Stimulated activated CD8-positive, alpha-beta memory T cell treated with anti-CD3 and anti-CD28 coated beads, Interleukin-4, amount 100 ng/mL, for 1 hour (primary cell): ENCODE measurements at places on chromosomes 7 and 10.

GRCh38 chr10:97584060-97584797, at the start of gene HOGA1:
HOGA1 (plus strand) TSS chr10:97584389; CDS start chr10:97584704, 315 bp downstream.
- no peak for DNase-seq

DNA sequence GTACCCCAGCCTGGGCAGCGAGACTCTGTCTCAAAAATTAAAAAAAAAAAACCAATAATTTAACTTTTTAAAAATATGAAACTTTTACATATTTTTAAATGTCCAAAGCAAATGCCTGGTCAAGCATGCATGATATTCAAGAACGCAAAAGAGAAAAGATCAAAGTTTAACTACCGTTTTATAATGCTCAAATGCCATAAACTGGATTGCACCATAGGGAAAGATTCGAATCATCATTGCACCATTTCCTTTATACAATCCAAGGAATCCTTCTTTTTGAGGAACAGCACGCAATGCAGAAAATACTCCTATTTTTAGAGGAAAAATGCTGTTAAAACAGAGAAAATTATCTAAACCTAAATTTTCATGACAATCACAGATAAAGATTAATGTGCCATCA, 20.9 kb downstream of the SLC25A16 start:
- no peak for DNase-seq

GRCh38 chr7:47089068-47089417, 492.9 kb downstream of the TNS3 start:
- DNase-seq: no peak

GRCh38 chr10:132989476-132990415, 47.4 kb upstream of the CFAP46 start:
- DNase-seq: no peak

- no peak for DNase-seq
These were observed 9.9 kb upstream of the FAM180A start for GRCh38 chr7:135758531-135758932.

DNA sequence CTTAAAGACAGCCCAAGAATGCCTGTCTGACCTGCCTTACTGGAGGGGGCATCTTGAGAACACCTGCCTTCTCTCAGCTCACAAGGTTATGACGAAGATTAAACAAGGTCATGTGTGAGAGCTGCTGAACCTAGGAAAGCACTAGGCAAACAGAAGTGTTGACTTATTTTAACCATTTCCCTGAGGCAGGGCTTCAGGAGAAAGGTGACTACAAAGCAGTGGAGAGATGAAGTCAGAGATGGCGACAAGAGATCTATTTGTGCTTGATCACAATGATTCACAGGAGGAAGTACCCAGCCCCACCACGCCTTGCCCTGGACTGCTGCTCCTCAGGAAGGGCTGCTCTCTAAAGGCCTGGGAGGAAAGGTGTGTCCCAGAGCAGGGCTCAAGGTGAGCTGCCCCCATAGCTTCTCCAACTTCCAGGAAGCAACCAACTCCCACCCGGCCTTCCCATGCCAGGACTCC, 27.8 kb downstream of the STN1 start:
- DNase-seq: no peak

GRCh38 chr10:126171555-126171954, 216.7 kb downstream of the ADAM12 start:
- no peak for DNase-seq

GRCh38 chr10:85458324-85458723, 908.3 kb downstream of the GRID1 start:
- no peak for DNase-seq

DNA sequence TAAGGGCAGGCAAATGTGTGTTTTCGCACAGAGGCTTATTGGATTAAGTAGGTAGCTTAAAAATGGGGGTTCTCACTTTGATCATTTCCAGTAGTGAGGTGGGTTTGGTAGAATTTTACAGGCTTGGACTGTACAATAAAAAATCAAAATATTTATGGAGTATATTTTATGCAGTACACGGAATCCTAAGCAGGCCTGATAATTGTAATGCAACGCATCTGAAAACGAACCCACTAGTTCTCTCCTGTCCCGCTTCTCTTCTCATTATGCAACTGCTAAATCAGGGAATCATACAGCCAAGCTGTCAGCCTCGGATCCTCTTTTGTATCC, 377 bp upstream of the POLR1F start:
- DNase-seq: no peak

DNA sequence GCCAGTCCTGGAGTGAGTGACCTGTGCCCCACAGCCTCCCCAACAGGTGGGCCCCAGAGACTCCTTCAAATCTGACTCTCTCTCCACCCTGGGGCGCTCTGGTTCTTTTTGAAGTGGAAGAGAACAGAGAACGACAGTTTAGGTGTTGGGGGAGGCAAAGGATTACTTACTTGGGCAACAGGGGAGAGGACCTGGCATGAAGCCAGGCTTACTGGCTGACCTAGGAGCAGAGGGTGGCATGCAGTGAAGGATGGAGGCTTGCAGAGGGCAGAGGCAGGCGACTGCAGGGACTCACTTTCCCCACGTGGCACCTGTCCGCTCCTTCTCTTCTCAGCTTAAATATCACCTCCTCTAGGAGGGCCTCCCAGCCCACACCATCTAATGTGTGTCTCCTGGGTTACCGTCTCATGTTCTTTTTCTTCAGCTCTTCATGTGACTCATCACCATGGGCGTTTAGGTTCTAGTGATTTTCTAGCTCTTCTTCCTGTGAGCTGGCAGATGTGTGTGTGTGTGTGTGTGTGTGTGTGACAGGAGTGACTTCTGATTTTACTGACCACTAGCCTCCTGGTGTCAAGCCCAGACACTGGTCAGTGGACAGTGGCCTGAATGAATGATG, 15.5 kb downstream of the LZTS2 start:
- no peak for DNase-seq

DNA sequence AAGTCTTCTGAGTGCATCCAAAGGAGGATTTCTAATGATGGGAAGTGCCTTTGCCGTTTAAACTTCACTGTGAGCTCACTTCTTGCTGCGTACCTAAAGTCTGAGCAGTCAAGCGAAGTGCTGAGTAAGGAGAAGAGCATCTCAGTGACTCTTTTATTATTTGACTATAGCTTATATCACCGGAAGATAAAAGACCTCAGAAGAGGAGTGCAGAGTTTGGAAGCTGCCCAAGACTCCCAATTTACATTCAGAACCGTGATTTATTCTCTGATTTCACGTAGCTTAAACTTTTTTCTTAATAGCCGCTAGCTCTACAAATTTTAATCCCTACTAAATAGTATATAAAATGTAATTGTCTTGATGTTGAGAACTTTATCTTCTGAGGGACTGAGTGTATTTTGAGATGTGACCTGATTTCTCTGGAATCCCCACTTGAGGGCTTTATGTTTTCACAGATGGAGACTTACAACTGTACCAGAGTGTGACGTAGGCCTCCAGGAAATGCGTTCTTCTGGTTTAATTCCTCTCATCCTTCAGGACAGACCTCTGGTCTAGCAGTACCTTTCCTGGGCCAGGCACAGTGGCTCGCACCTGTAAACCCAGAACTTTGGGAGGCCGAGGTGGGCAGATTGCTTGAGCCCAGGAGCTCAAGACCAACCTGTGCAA, 51.1 kb downstream of the CAMK1D start:
- DNase-seq: no peak

GRCh38 chr7:48667407-48667806, 256.9 kb upstream of the CDC14C start:
- DNase-seq: no peak

GRCh38 chr7:135414850-135415439, 95.0 kb downstream of the CNOT4 start:
- DNase-seq: no peak

DNA sequence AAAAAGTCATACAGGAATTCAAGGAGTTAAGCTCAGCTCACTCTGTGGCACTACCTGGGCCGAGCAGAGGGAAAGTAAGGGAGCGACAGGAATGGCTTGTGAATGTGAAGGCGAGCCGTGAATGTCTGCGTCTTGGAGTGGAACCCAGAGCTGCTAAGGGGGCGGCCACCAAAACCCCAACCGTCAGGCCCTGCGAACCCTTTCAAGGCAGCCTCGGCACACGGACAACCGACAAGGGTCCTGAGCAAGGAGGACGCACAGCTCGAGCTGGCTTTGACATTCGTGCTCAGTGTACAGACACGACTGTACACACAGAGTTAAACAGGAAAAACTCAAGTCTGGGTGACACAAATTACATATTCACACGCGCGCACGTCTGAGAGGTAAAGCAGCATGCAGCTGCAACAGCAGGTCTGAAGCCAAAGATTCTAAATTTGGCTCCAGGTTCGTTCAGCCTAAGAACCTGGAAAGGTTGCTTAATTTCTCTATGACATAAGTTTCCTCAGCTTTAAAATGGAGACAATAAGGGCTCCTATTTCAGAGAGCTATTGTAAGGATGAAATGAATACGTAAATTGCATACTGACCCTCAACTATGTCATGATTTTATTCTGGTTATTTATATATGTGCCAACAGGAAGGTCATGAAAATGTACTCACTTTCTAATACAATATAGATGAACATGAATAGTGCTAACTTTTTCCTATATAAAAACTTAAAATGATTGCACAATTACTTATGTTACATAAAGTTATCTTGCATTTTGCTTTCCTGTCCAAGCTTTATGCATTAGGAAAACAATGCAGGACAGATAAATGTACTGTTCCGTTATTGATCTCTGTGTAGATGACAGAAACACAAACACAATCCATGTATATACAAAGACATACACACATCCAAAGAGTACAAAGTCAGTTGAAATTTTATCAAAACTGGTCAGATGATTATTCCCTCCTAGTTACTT, 192.9 kb downstream of the ZMYND11 start:
- no peak for DNase-seq

DNA sequence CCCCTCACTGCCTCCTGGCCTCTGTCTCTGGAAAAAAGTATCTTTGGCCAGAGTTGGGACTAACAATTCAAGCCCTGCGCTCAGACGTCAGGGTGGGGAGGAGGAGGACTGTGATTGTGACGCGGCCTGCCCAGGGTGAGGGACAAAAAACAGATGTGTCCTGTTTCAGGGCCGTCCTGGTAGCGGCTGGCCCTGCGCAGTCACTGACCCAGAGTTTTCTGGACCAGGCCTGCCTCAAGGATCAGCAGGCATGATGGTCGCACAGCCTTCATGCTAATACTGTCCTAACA, 110.1 kb downstream of the CYTH3 start:
- no peak for DNase-seq

GRCh38 chr7:24979470-24979862, 512 bp downstream of the OSBPL3 start:
- DNase-seq: peak; percentile 62

DNA sequence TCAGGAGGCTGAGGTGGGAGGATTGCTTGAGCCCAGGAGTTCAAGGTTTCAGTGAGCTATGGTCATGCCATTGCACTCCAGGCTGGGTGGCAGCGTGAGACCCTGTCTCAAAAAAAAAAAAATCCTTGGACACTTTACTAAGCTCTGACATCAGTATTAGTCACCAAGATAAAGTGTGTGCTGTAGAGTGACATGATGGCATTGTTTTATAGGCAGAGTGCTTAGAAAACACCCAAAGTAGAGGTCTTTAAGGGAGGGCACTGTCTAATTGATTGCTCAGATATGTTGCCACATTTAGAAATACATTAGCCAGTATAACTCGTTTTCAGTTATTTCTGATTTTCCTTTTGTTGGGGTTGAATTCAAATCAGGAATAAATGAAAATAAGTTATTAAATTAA, 235.9 kb downstream of the REEP3 start:
- DNase-seq: no peak

DNA sequence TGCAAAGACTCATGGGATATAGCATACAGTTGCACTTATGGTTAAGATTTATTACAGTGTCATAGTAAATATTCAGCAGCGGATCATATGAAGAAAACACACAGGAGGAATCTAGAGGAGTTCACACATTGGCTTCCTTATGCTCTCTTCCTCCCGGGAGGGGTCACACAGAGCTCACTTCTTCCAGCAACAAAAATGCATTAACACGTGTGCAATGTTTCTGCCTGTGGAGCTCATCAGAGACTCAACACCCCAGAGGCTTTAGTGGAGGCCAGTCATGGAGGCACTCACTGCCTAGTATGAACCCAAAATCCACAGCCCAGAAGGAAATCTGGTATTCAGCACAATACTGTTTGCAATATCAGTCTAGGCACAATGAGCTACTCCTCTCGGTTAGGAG, 202.8 kb upstream of the PRSS1 start:
- no peak for DNase-seq

DNA sequence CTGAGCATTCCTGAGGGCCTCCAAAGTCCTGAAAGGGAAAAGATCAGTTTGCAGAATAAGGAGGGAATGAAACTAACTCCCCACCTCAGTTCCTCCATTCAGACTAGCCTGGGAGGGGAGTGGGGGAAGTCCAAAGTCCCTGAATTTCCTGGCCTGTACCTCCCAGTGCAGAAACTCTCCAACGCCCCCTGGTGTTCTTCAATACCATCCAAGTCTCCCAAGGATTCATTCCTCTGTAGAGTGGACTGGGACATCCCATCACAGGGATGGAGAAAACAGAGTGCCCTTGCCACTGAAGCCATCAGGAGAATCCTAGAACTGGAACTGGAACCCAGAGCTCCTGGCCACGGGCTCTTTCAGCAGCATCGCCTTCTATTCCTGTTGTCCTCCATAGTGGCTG, 1.6 kb upstream of the COL13A1 start:
- no peak for DNase-seq

DNA sequence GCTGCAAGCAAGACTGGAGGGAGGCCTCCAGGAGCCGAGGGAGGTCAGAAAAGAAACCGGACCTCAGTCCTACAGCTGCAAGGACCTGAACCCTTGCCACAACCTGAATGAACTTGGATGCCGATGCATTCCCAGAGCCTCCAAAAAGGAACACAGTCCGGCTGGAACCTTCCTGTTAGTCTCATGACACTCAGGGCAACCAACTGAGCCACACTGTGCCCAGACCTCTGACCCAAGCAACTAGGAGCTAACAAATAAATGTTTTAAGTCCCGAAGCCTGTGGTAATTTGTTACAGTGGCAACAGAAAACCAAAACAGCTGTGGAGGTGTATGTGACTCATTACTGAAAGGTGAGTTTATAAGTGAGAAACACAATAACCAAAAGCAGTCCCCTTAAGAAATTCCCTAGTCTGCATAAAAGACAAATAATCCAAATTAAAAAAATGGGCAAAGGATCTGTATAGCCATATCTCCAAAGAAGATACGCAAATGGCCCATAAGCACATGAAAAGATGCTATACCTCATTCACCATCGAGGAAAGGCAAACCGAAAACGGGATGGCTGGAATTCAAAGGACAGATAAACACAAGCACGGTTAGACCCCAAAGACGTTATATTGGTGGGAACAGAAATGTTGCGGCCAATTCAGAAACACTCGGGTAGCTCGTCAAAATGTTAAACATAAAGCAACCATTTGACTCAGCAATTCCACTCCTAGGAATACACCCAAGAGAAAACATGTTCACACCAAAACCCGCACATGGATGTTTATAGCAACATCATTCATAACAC, 24.8 kb downstream of the GNA12 start:
- DNase-seq: no peak

- no peak for DNase-seq
These were observed 161.9 kb upstream of the ZMIZ1 start for GRCh38 chr10:78906734-78907390.

- no peak for DNase-seq
These were observed 31.4 kb upstream of the PDGFA start for GRCh38 chr7:550881-551614.

GRCh38 chr7:73967832-73968290, 60.1 kb upstream of the ELN start:
- no peak for DNase-seq
